ENCODE measurements at places on chromosomes 5 and 9.
A peak's percentile ranks its signal among the peaks of the same experiment; 100 is the strongest.

DNA sequence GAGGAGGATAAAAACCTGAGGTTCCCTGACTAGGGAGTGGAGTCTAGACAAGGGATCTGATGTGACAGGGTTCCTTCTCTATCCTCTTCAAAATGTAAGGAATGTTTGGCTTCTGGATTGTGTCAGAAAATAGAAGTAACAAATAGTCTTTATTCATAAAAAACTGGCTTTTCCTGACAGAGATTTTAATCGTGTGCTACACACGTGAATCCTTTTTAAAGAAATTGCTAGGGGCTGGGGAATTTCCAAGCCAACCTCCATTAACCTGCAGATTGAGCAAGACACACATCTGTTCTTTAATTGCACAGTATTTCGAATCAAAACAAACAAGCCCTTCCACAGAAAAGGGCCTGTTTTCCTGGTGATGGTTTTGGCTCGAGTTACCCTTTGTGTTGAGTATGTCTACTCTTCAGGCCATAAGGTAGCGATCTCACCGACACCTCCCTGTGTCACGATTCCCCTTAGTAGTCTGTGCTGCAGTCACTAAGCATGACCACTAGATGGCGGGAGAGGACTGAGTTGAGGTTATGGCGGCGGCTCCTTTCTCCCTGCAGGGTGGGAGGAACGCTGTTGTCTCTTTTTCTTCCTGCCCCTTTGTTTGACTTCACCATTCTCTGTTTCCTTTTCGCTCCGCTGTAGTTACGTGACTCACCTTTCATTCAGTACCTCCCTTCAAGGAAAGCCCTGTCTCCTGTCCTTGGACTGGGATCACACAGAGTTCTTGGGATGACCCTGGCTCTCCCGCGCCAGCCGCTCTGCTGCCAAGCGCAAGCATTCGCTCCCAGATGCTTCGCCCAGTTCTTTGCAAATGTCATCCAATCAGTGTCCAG, 137.1 kb upstream of the SLC24A2 start:
- DNase-seq, result peak; percentile 86

- DNase-seq, result no peak
These were observed 44.3 kb downstream of the GARNL3 start for GRCh38 chr9:127308652-127309434.

- DNase-seq, result no peak
These were observed 92.4 kb upstream of the NR3C1 start for GRCh38 chr5:143495821-143496275.

GRCh38 chr5:37034955-37035354, 158.4 kb downstream of the NIPBL start:
- no peak for DNase-seq

- DNase-seq, result no peak
These were observed 79.4 kb downstream of the NLN start for GRCh38 chr5:65801352-65801783.

GRCh38 chr9:113619491-113620376, 156.2 kb downstream of the RGS3 start:
- DNase-seq, result no peak

DNA sequence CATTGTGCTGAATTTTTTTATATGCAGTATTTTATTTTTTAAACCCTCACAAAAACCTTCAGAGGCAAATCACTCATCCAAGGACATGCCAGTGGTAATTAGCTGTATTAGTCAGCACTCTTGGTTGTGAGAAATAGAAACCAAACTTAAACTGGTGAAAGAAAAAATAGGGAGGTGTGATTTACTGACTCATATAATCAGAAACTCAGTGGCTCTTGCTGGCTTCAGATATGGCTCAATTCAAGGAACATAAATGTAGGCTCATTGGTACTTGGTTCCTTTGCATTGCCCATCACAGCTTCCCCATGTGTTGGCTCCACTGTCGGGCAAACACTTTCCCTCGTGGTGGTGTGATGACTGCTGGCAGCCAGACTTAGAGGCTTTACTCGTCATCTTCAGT, 497.2 kb downstream of the MAT2B start:
- DNase-seq, result no peak

- no peak for DNase-seq
These were observed 71.3 kb downstream of the ERP44 start for GRCh38 chr9:100027543-100027942.

- DNase-seq, result no peak
These were observed 86.6 kb downstream of the LHFPL2 start for GRCh38 chr5:78562001-78562400.

- no peak for DNase-seq
These were observed 525.8 kb downstream of the CTNND2 start for GRCh38 chr5:11378461-11378860.

GRCh38 chr9:120368799-120369198, 211.2 kb downstream of the CDK5RAP2 start:
- no peak for DNase-seq

- DNase-seq, result no peak
These were observed 45.6 kb downstream of the FOXI1 start for GRCh38 chr5:170151097-170151831.

GRCh38 chr9:110189559-110190320, 18.2 kb downstream of the C9orf152 start:
- no peak for DNase-seq

DNA sequence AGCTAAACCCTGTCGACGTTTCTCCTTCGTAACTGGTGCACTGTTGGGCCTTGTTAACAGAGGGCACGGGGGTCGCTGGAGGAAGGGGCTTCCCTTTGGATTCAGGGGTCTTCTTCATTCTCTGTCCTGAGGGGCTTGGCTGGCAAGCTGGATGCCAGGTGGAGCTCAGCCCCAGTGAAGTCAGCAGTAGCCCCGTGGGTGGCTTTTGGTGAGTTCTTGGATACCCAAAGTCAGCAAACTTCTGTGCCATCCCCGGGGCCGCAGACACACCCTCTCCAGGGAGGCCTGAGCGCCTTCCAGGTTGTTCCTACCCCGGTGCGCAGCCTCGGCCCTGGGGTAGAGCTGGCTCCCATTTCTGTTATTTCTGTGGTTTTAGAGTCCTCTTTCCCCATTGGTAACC, 12.3 kb upstream of the OBP2A start:
- DNase-seq, result no peak

- DNase-seq, result peak; percentile 39
These were observed 4.3 kb downstream of the LCP2 start for GRCh38 chr5:170293273-170293672.

DNA sequence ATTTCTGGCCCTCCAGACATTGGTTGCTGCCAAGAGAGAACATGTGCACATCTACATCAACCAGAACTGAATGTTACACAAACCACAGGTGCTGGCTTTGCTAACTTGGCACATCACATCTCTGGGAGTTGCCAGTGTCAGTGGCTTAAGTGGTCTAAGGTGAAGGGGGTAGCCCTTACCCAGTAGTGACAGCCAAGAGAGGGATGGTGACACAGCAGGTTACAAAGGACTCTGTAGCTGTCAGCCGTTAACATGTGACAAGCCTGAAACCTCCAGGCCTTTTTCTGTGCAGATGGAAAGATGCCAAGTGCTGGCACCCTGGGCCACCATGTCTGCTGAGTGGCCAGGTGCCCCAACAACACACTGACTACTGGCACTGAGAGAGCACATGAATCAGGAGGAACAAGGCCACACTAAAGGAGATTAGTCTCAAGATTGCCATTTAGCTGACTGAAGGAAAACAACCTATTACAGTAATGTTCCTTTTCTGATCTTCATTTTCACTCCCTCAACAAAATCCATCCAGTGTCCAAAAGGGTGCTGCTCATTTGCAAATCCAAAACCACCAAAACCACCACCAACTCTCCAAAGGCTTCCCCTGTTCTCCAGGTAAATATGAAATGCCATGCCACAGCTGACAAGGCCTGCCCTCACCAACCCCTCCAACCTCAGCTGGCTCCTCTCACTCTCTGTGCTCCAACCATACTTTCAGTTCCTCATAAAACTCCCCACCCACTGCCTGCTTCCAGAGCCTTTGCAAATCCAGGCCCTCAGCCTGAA, 20.2 kb downstream of the SIL1 start:
- no peak for DNase-seq

GRCh38 chr9:123542435-123543225, 186.6 kb downstream of the CRB2 start:
- no peak for DNase-seq

GRCh38 chr5:62314213-62314830, 8.3 kb downstream of the KIF2A start:
- no peak for DNase-seq

DNA sequence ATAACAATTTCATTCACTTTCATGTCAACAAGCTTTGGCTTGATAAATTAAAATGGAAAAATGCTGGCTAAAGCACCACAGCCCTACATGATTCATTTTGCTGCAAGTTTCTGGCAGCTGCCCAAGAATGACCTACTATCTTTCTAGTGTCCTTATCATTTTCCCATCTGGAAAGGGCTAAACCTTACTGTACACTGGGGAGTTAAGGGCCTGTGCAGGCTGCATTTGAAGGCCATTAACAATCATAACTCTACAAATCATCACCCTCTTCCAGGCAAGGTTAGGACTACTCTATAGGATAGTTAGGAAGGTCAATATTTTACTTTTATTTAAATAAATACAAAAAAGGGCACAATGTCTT, 579.7 kb upstream of the ZNF608 start:
- no peak for DNase-seq

GRCh38 chr5:54702470-54702869, 184.9 kb downstream of the SNX18 start:
- DNase-seq, result no peak

GRCh38 chr5:73318308-73318719, 130.3 kb downstream of the FOXD1 start:
- DNase-seq, result no peak

GRCh38 chr5:181265092-181265671, 4.2 kb upstream of the TRIM52 start:
- no peak for DNase-seq

DNA sequence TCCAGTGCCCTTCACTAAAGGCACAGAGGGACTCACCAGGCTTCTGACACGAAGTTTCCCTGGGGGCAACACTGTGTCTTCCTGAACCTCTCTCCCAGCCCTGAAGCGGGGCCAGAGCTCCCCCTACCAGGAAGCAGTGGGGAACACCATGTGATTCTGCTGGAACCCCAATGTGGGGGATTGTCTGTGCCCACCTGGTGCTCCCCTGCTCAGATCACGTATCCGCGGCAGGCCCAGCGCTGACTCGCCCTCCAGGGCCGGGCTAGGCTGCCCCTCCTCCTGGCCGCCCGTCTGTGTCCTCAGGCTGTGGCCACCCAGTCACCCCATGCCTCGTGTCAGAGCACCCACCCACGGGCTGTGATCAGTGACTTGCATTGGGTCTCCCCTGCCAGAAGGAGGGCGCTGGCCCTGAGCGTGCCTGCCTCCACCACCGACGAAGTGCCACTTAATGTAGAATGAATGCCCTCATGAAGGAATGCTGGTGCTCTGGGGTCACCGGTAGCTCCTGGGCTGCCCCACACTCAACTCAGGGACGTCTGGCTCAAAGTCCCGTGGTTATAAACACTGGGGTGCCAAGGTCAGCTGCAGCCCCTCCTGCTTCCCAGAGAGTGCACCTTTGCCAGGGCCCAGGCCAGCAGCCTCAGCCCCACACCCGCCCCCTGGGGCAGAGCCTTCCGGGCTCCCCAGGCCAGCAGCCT, 22.1 kb downstream of the SARDH start:
- peak; percentile 25 for DNase-seq
